ENCODE measurements at places on chromosomes 4 and X.

- no peak for DNase-seq
Observed at GRCh38 chr4:142743121-142743825, 102.8 kb downstream of the INPP4B start.

DNA sequence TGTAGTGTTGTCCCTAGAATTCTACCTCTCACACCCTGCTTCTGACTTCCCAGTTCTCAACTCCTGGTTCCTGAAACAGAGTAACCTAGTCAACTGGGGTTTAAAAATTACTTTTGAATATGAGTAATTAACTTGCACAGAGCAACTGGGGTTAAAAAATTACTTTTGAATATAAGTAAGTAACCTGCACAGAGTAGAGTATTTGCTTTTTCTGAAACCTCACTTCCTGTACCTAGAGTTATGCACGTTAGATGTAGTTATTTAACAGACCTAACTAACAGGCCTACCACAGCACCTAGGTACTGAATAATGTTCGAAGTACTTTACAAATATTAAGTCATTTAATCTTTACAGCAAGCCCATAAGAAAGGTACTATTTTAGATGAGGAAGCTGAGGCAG, 32.9 kb downstream of the SLC39A8 start:
- DNase-seq: no peak

GRCh38 chr4:125244848-125245450, 69.8 kb upstream of the FAT4 start:
- DNase-seq: no peak

DNA sequence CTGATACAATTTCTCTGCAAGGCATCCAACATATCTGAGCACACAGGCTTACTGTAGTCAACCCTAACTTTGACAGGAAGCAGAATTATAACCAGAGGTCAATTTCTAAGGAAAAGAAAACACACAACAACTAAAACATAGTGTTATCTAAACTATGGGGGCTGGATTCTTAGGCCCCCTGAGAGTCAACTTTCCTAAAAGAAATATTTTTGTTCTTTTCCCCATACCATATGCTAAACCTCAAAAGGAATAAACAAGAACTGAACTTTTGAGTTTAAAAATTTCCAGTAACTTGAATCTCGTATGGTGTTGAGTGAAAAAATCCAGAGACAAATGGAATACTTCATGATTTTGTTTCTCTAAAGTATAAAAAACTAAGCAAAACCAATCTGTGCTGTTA, 42.9 kb downstream of the ATXN3L start:
- no peak for DNase-seq

DNA sequence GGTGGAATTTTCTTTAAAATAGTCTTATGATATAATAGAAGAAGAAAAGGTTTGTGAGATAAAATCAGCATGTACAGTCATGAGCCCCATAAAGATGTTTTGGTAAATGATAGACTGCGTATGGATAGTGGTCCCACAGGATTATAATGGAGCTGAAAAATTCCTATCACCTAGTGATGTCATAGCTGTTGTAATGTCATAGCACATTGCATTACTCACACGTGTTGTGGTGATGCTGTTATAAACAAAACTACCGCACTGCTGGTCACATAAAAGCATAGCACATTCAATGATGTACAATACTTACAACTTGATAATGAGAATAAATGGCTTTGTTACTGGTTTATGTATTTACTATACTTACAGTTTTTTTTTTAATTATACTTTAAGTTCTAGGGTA, 715.2 kb upstream of the HTR2C start:
- DNase-seq: no peak

- DNase-seq: no peak
Observed at GRCh38 chr4:1540601-1541375, 134.5 kb upstream of the NKX1-1 start.

GRCh38 chr4:41693629-41694028, 54.9 kb downstream of the PHOX2B start:
- DNase-seq: no peak

DNA sequence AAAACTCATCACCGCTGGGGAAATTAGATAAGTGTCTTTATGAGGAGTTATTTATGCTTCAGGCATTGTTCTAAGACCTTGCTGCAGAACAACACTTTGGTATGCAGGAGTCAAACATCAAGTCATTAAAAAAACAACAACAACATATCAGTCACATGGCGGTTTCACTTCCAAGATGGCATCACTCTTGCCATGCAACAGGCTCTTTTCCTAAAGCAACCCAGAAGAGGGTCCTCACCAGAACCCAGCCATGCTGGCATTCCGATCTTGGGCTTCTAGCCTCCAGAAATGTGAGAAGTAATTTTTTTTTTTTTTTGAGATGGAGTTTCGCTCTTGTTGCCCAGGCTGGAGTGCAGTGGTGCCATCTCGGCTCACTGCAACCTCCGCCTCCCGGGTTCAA, 8.7 kb upstream of the RBMX start:
- DNase-seq: no peak

DNA sequence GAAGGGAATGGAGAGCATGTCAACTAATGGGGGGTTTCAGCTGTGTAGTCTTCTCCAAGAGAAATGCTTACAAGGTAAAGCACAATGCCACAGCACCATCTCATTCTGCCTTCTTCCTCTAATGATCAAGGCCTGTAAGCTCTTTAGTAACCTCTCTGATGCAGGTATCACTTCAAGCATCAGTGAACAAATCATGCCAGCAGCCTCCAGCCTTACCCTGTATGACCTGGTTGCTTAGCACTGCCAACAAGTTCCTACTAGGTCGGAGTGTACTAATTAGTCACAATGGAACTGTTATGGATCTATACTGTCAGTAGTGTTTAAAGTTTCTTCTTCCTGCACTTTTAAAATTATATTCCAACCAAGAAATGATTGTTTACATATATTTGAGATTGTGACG, 197.7 kb downstream of the GRID2 start:
- no peak for DNase-seq

DNA sequence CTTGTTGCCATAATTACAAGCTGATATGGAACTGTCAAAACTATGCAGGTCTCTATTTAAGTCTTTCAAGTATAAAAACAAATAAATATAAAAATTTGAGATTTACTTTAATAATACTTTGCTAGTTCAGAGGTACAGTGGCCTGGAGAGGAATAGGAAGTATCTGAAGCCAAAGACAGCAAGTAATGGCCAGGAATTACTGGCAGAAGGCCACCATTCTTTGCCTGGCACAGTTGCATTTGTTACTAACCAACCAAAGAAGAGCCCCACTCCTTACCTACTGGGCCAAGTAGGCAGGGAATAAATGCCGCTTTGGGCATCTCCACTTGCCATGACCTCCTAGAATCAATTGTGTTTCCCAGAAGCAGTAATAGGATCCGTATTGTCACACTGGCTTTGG, 13.8 kb upstream of the ADAMTS3 start:
- DNase-seq: no peak

- no peak for DNase-seq
Observed at GRCh38 chr4:60344908-60345307, 855.2 kb upstream of the ADGRL3 start.

- no peak for DNase-seq
Observed at GRCh38 chr4:142367418-142368180, 478.5 kb downstream of the INPP4B start.

DNA sequence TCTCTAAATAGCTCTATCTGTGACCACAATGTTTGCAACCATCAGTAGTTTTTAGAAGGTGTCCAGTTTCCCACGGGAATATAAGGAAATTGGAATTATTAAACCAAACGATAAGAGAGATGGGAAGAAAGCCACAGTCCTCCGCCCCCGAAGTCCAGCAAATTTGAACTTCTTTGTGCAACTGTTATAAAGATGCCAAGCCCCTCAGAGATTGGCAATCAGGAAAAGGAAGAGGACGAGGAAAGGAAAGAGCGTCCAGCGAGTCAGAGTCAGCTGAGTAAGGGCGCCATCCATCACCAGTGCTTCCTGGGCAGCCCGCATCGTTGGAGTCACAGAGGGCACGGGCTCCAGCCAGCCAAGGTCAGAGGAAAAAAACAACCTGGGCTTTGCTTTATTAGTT, 35.7 kb downstream of the LDB2 start:
- no peak for DNase-seq

DNA sequence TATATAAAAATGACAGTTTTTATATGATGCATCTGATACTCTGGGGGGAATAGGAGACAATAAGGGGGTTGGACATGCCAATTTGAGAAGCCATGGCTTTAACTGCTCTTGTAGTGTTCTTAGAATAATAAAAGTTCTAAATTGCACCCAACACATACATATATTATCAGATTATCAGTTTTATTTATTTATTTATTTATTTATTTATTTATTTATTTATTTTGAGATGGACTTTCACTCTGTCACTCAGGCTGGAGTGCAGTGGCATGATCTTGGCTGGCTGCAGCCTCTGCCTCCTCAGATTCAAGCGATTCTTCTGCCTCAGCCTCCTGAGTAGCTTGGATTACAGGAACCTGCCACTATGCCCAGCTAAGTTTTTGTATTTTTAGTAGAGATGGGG, 356.8 kb downstream of the TLL1 start:
- DNase-seq: no peak

DNA sequence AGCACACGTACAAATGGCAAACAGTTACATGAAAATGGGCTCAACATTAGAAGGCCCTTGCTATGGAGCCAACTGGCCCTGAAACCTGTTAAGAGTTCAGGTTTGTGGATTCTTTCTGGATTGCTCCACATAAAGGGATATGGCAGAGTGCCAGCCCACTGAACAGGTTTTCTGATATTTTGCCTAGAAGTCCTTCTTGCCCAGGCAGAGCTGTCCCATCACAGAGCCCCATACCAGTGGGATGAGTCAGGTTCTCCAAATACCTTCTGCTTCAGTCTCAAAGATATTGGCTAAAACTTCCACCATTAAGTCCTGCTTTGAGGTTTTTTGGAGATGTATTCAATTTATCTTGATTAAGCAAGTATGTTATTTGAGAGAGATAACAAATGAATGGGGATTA, 146.8 kb upstream of the IL1RAPL2 start:
- DNase-seq: no peak

DNA sequence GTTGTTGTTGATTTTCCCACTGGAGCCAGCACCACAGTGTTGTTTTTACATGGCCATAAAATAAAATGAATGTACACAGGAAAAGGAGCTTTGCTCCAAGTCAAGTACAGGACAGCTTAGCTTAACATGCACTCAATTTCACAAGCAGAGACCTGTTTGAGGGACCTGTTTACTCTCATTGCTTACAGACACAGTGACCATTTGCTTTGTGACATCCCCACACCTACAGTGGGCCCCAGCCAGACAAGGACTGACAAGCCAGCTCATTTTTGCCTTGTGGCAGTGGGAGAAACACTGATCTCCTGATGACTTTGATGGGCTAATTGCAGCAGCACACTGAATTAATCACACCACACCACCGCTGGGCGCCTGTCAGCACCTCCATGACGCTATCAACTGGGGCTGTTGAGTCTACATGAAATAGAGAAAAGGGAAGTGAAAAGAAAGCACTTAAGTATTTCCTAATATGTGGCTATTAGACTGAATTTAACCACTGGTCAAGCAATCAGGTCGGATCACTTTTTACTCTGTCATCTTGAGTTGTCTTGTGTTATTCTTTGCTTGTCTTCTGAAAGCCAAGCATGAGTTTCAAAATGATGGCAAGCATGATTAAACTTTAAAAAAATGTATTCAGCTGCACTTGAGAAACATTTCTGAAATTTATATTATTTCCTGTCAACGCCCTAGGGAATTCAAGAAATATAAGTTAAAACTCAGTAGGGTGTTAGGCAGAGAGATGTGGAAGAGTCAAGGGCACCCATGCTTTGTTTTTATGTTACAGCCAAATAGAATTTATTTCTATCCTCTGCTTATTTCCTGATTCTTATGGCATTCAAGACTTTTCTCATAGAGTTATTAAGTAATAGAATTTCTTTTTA, 557.7 kb downstream of the RAB28 start:
- DNase-seq: no peak

GRCh38 chr4:16136311-16136710, 52.5 kb upstream of the PROM1 start:
- DNase-seq: no peak

GRCh38 chr4:909131-909571, 23.0 kb downstream of the GAK start:
- no peak for DNase-seq

GRCh38 chr4:174674305-174674840, 152.1 kb upstream of the HPGD start:
- DNase-seq: no peak

DNA sequence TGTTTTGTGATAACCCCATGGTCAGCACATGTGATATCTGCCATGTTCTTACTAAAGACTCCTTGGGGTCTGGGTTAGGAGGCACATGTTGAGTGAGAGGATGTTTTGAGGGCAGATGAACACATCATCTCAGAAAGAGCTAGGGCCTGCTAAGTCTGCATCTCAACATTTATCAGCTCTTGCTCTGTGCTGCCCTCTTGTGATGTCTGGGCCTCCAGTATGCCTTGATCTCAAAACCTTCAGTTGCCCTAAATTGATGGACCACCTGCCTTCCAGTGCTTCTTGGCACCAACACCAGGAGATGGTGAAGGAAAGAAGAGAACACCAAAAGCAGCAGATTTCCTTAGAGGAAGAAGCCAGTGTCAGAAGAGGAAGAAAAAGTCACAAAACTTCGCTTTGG, 22.5 kb downstream of the MID1 start:
- peak; percentile 1 for DNase-seq

DNA sequence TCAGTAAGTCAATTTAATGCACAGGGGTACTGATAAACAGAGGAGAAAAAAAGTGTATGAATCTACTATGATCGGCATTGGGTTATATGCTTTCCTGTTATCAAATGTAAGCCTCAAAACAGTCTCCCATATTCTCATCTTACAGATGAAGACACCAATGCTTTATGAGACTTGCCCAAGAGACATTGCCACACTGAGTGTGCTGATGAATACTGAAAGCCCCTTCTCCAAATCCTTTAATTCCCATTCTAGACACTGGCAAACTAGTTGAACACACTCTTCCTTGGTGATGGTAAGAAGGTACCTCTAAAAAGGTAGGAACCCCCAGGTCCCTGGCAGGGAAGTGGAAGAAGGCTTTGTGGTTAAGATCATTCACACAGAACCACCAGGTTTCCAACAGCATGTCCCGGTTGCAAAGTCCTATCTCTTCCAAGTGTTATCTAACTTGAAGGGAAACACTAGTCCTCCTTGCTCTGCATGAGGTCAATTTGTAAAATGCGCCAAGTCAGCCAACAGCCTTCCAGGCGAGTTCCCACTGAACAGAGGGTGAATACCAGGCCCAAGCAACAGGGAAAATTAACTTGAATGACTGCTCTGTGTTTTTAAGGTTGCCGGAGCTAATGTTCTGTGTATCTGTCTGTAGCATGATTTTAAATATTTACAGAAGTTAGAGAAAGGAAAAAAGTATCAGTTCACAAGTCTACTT, 5.1 kb downstream of the SETD7 start:
- no peak for DNase-seq
